ENCODE measurements at places on chromosomes 2 and 18.

GRCh38 chr18:60446821-60447220 lies 74.2 kb upstream of the MC4R start:
- no peak for DNase-seq

DNA sequence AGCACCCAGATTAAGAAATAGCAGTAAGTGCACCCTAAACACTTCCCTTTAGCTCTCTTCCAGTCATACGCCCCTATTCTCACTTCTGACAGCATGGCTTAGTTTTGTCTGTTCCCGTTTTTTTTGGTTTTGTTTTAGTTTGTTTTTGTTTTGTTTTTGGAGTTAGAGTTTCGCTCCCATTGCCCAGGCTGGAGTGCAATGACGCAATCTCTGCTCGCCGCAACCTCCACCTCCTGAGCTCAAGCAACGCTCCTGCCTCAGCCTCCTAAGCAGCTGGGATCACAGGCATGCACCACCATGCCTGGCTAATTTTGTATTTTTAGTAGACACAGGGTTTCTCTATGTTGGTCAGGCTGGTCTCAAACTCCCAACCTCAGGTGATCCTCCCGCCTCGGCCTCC lies 2067.7 kb downstream of the SUCLG1 start:
- no peak for DNase-seq

DNA sequence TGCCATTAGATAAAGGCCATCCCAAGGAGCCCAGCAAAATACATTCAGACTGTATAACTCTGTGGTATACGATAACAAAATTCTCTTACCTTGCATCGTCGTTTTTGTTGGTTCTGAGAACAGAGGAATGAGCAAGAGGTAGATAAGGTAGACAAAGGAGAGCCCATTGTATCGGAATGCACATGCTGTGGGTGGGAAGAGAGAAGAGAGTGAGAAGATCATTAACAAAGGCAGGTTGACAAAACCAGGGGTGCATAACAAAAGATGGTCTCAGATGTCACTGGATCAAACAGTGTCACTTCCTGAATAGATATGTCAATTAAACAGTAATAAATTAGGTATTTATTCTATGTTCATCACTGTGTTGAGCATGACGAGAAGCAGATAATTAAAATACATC lies 83.3 kb downstream of the PIEZO2 start:
- DNase-seq, result no peak

DNA sequence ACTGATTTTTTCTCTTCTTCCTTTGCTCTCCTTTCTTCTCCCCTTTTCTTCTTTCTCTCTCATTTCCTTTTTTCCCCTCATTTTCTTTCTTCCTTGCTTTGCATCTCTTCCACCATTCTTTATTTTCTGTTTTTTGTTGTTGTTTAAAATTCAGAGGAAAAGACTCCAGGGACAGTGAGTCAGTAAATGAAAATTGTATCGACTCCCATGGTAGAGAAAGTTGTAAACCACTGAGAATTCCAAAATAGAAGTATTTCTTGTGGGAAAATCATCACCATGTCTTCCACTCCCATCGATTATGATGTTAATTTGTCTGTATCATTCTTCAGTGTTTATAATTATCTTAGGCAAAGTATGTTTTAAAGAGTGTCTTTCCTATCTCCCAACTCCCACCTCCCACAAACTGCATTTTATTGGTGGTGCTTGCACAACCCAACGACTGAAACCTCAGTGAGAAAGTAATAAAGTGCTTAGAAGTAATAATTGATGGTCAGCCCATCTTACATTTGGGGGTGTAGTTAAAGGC lies 134.3 kb downstream of the IRS1 start:
- no peak for DNase-seq

DNA sequence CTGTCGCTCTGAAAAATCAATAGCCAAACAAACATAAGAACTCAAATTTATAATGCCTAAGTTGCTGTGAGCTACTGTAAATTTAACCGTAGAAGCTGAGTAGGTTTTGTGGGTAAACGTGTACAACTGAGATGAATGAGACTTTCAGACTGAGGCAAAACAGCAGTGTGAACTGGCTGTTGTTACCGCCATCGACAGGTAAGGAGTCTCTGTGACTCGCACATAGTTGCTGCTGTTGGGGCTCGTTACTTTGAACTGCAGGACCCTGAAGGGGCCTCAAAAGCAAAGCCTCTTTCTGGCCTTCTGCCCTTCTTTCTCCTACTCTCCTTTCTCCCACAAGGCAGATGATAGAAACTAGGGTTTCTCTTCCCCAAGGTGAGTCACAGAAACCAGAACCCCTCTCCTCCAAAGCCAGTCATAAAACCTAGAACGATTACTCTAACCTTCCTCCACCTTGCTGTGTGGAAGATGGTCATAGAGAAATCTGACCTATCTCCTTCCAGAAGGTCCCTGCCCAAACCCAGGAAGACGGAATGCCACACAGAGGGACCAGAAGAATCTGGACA lies 101.2 kb downstream of the DLGAP1 start:
- no peak for DNase-seq

DNA sequence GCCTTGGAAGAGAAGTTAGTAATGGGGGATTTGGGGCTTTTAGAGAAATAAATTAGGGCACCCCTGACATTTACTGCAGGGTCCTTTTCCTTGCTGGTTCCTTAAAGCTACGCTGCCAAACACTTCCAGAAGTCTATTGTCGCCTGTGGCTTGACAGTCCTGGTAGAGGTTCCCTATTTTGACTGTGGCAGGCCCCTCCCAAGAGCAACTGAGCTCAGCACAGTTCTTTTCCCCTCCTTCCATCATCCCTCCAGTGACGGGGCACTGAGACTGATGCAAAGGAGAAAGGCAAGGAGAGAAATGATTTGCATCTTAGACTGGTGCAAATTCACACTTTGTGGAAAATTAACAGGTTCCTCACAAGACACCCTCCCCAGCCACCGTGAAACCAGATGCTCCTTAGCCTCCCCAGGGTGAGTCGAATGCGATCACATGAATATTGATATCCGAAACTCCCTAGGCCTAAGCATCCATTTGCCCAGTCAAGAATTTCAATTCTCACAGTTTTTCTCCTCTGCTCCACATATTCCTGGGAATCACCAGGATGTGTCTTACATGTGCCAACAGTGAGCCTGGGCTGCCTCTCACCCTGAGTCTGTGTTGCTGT lies 45.4 kb downstream of the RABL2A start:
- DNase-seq, result no peak

DNA sequence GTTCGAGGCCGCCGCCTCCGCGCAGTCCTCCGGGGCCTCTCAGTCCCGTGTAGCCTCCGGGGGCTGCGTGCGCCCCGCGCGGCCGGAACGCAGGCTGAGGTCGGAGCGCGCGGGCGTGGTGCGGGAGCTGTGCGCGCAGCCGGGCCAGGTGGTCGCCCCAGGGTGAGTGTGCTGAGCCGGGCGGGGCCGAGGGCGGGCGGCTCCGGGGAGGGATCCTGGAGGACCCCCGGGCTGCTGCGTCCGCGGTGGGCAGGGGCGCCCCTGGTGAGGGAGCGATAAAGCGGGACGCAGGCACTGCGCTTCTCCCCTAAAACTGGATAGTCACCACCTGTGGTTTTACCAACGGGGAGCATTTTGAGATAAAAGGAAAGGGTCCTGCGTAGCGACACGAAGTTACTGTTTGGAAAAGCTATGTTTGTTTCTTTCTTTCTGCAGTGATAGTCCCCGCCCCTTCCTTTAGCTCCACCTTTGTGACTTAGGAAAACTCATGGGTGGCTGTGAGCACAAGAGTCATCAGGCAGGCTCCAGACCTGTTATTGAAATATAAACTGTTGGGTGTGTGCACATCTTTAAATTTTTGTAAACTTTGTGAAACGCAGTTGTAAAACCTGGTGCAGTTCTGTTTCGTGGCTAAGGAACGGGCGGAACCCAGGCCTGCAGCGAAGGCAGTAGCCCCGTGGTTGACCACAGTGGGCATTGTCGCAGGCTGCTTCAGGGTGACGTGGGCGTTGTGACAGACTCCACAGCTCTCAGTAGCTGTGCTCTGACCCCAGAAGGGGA lies 687 bp downstream of the CTDP1 start:
- no peak for DNase-seq

GRCh38 chr18:35745814-35746213 lies 164.3 kb downstream of the GALNT1 start:
- no peak for DNase-seq
